ENCODE measurements at places on chromosomes 12 and 14. TPM values are rescaled to one million over a fixed set of nuclear protein-coding genes. Genes with fewer than 3 reads are reported as not detected.
A peak's percentile ranks its signal among the peaks of the same experiment; 100 is the strongest.

DNA sequence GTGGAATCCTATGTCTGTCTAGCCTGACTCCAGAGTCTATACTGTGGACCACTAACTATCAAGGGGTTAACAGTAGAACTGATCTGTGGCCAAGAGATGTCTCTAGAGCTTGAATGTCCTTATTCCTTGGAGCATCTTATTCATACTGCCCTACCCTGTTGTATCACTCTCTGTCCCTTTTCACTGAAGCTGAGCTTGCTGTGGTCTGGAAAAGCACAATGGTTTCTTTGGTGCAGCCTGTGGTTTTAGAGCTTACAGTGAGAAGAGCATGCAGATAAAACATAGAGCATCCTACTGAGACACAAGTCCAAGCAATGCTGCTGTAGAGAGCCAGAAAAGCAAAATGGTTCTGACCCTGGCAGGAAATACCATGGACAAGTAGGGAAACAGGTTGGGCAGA, 367.0 kb upstream of the ATP2B1 start:
- H3K36me3 ChIP-seq = no peaks in the 10 kb centered on the region
- no peaks in the 10 kb centered on the region for H3K27me3 ChIP-seq
- H3K4me1 ChIP-seq = no peaks in the 10 kb centered on the region
- H3K27ac ChIP-seq = no peak overlapping the region
- DNase-seq = no peak

GRCh38 chr14:59202031-59202430, 13.6 kb downstream of the DAAM1 start:
- H3K27me3 ChIP-seq = no peaks in the 10 kb centered on the region
- H3K36me3 ChIP-seq = no peaks in the 10 kb centered on the region
- peaks cover 8% of the 10 kb centered on the region for H3K4me1 ChIP-seq
- DNase-seq = no peak

- H3K4me1 ChIP-seq = peaks cover 6% of the 10 kb centered on the region
- peak overlapping the region; percentile 67 for H3K27ac ChIP-seq
- H3K27me3 ChIP-seq = no peaks in the 10 kb centered on the region
- no peak for DNase-seq
- H3K4me3 ChIP-seq = no peak overlapping the region
Observed at GRCh38 chr12:24839268-24839791, 109.6 kb downstream of the BCAT1 start.

DNA sequence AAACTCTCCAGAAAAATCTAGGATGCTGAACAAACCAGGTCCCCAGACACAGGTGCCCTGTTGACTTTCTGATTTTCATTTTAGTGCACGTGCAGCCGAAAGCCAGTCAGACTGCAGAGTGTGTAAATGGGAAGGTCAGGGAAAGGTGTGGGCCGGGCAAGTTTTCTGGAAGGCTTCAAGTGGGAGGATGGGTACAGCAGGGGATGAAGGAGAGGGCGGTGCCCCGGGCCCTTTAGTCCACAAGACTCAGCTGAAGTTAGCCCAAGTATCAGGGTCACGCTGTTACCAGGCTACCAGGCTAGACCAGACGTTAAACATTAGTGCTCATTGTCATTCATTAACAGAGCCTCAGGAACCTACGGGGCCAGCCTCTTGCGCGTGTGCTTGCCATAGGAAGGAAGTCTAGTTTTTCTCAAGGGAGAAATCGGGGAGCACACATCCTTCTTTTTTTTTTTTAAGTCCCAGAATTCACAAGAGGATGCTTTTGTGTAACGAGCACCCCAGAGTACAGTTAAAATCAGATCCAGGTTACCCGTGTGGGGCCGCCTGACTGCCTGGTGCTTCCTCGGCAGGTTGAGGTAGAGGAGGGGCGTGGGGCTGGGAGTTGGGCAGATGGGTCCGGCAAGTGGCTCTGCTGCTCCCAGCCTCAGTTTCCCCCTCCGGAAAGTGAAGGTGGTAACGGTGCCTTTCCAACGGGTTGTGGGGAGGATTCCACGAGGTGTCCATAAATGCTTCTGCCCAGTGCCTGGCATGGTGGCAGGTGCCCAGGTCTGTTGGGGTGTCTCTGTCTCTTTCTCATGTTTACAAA, 19.1 kb downstream of the BCL7A start:
- DNase-seq = no peak
- H3K36me3 ChIP-seq = no peaks in the 10 kb centered on the region
- no peak overlapping the region for H3K4me3 ChIP-seq
- H3K4me1 ChIP-seq = no peaks in the 10 kb centered on the region
- H3K27me3 ChIP-seq = no peaks in the 10 kb centered on the region

DNA sequence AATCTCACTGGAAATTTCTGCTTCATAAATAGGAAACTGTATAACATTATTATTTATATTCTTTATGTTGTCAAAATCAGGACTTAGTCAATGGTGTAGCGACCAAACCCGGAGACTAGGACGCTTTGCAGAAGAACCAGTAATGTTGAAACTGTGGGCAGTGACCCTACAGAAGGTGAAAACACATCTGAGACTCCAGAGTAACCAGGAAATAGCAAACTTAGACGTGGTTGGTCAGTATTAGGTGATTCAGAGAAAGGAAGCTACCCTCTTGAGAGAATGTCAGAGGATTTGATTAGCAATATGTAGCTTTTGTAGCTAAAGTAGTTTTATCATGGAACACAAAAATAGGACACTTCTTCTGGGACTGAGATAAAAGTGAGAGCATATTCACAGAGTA, 381.9 kb downstream of the SLC16A7 start:
- H3K4me3 ChIP-seq = no peak overlapping the region
- no peaks in the 10 kb centered on the region for H3K27me3 ChIP-seq
- DNase-seq = no peak
- H3K36me3 ChIP-seq = no peaks in the 10 kb centered on the region
- H3K27ac ChIP-seq = no peak overlapping the region
- no peaks in the 10 kb centered on the region for H3K4me1 ChIP-seq

The NOXRED1 gene
- total RNA-seq = 0.76 TPM

DNA sequence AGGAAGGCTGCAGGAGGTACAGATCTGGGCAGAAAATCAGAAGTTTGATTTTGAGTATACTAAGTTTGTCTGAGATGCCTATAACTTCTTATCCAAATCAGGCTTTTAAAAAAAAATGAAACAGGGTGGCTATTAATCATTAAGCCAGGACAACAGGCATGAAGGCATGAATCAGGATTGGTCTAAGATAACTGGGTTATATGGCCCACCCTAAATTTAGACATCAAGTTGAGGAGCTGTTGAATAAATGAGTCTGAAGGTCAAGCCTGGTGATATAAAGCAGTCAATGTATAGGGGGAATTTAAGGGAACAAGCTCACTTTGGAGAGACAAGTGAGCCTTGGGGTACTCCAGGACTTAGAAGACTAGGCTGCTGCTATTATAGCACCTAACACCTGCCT, 28.6 kb downstream of the NEK9 start:
- no peak overlapping the region for H3K27ac ChIP-seq
- H3K4me3 ChIP-seq = no peak overlapping the region
- H3K27me3 ChIP-seq = no peaks in the 10 kb centered on the region
- no peaks in the 10 kb centered on the region for H3K36me3 ChIP-seq

GRCh38 chr14:68788996-68789820, 3.7 kb downstream of the ZFP36L1 start:
- peak; percentile 86 for DNase-seq
- no peaks in the 10 kb centered on the region for H3K27me3 ChIP-seq
- H3K4me3 ChIP-seq = peak overlapping the region; percentile 96
- peak overlapping the region; percentile 96 for H3K27ac ChIP-seq

DNA sequence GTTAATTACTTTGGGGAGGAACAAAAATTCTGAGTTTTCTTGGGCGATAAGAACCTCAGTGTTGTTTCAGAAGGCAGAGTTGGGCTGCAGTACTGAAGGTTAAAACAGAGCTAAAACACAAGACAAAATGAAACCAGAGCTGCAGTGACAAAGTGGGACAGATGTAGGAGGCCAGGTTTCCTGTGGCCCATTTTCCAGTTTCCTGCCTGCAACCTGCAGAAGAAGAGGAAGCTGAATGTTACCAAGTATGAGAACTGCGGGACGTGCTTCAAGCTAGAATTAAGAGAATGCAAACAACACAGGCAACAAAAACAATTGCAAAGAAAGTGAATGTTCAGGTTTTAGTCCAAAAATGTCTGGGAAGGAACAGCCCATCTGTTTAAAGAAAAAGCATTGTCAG, 17.8 kb downstream of the ELK3 start:
- no peaks in the 10 kb centered on the region for H3K27me3 ChIP-seq
- H3K27ac ChIP-seq = peak overlapping the region; percentile 59
- no peak for DNase-seq
